ENCODE measurements at places on chromosomes 3 and 15.

- DNase-seq = peak; percentile 76
These were observed 1.5 kb upstream of the MAPKBP1 start for GRCh38 chr15:41772720-41773331.

DNA sequence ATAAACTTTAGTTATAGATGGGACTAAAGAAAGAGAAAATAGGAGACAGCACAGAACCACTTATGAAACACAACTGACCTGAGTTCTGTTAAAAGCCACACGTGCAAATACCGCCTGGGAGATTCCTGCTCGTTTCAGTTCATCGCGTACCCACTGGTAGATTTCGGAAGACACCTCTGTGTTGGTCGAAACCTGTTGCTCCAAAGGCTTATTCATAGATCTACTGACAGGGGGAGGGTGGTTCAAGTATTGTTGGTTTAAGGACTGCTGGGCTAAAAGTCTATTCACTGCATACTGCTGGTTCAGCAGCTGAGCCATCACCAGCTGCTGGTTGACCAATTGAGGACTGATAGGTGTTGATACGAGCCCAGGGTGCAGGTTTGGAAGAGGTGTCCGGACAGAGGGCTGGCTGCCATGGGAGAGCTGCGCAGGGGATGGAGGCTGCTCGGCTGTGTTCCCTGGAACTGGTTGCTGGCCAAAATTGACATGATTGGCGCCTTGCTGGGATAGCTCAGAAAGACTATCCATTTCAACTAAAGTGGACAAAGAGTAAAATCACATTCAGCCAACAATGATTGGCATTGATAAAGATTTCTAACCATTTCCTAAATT lies 30.6 kb downstream of the SATB1 start:
- DNase-seq = no peak

DNA sequence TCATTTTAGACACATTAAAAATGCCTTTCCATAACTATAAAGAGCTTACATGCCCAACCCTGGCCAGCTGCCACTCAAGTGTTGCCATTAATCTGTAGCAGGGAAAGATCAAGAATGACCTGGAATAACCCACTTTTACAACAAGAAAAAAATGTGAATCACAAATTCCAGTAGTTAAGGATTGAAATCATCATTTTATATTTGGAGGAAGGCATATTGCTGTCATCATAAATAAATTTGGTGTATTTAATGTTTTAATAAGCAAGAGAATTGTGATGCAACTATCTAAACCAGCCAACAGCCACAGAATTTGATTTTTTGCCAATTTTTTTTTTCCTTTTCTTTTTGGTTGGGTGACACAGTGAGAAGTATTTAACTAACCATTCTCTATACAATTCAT lies 240.0 kb upstream of the SEMA6D start:
- DNase-seq = peak; percentile 5

- DNase-seq = no peak
These were observed 66.8 kb upstream of the RASGRP1 start for GRCh38 chr15:38631119-38632075.

- no peak for DNase-seq
These were observed 26.9 kb upstream of the SEC62 start for GRCh38 chr3:169939751-169940150.

DNA sequence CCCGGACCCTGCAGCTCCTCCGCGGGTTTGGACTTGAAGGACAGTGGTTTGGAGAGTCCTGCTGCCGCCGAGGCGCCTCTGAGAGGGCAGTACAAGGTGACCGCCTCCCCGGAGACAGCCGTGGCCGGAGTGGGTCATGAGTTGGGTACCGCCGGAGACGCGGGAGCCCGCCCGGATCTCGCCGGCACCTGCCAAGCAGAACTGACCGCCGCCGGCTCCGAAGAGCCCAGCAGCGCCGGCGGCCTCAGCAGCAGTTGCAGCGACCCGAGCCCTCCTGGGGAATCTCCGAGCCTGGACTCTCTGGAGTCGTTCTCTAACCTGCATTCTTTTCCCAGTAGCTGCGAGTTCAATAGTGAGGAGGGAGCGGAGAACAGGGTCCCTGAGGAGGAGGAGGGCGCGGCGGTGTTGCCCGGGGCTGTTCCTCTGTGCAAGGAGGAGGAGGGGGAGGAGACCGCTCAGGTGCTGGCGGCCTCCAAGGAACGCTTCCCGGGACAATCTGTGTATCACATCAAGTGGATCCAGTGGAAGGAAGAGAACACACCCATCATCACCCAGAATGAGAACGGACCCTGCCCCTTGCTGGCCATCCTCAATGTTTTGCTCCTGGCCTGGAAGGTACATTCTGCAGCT lies 634 bp downstream of the MINDY2 start:
- peak; percentile 18 for DNase-seq

DNA sequence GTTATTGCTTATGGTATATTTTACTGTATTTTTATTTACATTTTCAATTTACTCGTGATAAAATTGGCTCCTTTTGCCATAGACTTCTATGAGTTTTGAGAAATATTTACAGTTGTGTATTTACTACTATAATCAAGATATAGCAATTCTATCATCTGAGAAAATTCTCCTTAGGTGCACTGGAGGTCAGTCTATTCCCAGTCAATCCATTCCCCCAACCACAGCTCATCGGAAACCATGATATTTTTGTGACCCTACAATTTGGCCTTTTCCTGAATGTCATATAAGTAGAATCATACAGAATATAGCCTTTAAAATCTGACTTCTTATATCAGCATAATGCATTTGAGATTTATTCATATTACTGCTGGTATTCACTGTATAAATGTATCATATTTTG lies 114.7 kb upstream of the LRTM1 start:
- DNase-seq = peak; percentile 4

- no peak for DNase-seq
These were observed 48.4 kb downstream of the GBE1 start for GRCh38 chr3:81713031-81713430.

- no peak for DNase-seq
These were observed 229.6 kb upstream of the WNT5A start for GRCh38 chr3:55716611-55717225.

DNA sequence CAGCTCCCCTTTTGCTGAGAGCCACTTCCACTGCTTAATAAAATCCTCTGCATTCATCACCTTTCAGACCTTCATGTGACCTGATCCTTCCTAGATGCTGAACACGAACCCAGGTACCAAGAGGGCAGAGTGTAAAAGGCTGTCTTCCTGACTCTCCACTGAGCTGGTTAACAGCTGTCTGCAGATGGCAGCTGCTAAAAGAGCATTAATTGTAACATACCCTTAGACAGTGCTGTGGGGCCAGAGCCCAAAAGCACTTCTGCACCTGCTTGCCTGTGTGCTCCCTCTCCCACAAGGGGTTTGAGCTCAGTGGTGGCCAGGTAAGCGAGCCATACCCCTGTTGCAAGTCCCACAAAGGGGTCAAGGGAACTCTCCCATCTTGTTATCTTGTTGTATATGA lies 187.3 kb downstream of the UBE2E2 start:
- no peak for DNase-seq

GRCh38 chr3:105915524-105915923 lies 46.7 kb upstream of the CBLB start:
- peak; percentile 14 for DNase-seq

DNA sequence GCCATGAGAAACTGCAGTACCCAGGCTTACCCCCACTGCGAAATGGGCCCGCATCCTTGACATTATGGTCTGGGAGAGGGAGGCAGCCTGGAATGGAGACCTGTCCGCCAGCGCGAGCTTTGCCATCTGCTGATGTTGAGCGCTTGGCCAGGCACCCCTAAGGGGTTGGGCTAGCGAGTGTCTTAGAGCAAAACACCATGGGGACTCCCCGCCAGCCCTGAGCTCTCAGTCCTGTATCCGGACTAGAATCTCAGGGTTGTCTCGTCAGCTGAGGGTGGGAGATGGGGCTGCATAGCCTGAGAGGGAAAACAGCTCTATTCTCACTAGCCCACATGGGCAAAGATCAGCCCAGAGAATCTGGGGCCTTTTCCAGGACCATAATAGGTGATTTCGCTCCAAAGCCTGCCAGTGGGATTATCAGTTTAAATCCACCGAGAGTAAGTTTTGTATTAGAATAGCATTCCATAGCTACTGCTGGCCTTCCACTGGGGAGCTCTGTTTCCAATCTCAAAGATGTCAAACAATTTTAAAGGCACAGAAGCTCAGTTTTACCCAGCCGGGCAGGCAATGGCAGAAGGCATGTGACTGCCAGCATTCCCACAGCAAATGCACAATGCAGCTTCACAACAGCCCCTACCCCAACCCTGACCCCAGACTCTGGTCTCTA lies 167.5 kb upstream of the TPM1 start:
- no peak for DNase-seq

DNA sequence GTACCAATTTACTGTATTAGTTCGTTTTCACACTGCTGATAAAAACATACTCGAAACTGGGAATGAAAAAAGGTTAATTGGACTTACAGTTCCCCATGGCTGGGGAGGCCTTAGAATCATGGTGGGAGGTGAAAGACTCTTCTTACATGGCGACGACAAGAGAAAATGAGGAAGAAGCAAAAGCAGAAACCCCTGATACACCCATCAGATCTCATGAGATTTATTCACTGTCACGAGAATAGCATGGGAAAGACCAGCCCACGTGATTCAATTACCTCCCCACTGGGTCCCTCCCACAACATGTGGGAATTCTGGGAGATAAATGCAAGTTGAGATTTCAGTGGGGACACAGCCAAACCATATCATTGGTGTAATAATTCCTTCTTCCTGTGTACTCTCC lies 69.6 kb downstream of the C3orf20 start:
- no peak for DNase-seq
